ENCODE measurements at places on chromosomes 2 and 18.
A peak's percentile ranks its signal among the peaks of the same experiment; 100 is the strongest.

- DNase-seq: no peak
Measured at GRCh38 chr2:69138247-69138772, 125.3 kb downstream of the ANTXR1 start.

- DNase-seq: no peak
Measured at GRCh38 chr18:14085770-14086457, 46.3 kb downstream of the ZNF519 start.

GRCh38 chr2:224925810-224926100 is 116.5 kb downstream of the DOCK10 start:
- DNase-seq: no peak

- no peak for DNase-seq
Measured at GRCh38 chr2:73106791-73107190, 6.0 kb downstream of the RAB11FIP5 start.

DNA sequence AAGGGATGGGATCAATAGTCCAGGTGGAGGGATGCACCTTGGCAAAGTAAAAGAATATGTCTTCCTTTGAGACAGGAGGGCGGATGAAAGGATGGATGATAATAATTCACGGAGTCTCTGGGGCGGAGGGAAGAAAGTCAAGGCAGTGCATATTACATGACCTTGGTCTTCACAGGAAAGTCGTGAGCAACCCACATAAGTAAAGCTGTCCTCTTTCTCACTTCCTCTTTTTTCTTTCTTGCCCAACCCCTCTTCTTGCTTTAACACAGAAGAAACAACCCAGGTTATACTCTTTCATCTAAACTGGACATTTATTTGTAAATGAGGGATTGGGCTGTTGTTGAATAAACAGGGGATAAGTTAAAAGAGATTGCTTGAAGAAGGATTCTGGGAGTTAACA is 168.7 kb upstream of the SKOR2 start:
- peak; percentile 33 for DNase-seq

DNA sequence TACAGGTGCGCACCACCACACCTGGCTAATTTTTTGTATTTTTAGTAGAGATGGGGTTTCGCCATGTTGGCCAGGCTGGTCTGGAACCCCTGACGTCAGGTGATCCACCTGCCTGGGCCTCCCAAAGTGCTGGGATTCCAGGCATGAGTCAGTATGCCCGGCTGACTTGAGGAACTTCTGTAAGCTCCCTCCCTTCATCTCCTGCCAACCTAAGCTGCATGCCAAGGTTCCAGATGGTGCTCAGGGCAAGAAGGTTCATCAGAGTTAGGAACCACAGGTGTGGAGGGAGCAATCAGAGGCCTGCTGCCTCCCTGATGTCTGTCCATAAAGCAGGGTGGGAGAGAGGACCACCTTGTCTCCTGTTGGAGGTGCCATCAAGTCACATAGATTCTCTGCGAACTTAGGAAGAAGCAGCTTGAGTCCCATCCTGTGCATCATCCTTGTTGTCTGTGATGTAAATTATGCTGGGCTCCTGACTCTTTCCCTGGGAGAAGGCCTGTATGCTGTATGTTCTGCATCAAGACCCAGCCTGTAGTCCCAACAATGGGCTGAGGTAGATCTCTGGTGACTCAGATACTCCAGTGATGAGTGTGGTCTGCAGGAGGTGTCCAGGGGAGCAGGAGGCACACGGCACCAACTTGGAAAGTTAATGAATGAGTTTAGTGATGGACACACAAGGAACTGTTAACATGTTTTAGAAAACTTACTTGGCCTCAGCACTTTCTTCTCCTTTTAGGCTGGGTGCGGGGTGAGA is 53.1 kb downstream of the TMEM17 start:
- no peak for DNase-seq

- peak; percentile 45 for DNase-seq
Measured at GRCh38 chr18:4319738-4320677, 135.1 kb downstream of the DLGAP1 start.

GRCh38 chr18:58192519-58192918 is 148.5 kb downstream of the NEDD4L start:
- no peak for DNase-seq

DNA sequence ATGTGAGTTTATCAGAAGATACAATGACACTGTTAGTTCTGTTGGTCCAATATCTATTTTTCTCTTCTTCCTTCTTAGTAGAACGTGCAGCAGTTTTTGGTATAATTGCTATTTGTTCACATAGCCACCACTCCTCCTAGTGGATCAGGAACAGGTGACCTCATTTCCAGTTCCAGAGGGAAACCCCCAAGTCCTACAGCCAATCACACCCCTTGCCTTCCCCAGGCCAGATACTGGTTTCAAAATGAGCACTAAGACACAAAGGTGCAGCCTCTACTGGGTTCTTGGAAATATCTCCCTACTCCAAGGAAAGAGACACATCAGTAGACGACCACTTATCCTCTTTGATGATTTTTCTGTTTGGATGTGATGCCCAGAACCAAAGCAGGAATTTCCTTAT is 103.2 kb downstream of the TCF4 start:
- no peak for DNase-seq

GRCh38 chr2:102593516-102593915 is 25.8 kb upstream of the SLC9A2 start:
- DNase-seq: no peak

GRCh38 chr18:79934311-79935097 is 16.9 kb downstream of the SLC66A2 start:
- DNase-seq: no peak

DNA sequence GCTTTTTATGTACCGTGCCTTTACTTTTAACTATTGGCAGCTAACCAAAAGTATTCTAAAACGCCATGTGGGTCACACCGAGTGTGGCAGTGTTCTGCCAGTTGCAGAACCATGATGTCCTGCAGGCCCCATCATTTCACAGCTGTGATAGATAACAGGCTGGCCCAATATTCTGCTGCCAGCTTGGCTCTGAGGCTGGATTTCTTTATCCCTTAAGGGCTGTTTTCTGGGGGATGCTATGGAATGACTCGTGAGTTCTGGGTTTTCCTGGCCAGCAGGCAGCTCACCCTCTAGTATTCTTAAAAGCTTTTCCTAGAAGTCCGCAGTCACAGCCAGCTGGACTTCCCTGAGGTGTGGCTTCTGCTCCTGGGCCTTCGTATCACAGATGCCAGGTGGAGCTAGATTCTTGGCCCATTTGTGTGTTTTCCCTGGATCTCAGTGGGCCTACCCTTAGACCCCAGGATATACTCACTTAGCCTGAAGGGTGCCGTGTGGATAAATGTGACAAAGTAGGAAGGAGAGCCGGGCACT is 41.0 kb downstream of the FHOD3 start:
- DNase-seq: no peak

- DNase-seq: no peak
Measured at GRCh38 chr2:133737242-133737993, 169.2 kb upstream of the NCKAP5 start.

GRCh38 chr2:214995926-214996670 is 142.3 kb downstream of the ABCA12 start:
- peak; percentile 51 for DNase-seq

DNA sequence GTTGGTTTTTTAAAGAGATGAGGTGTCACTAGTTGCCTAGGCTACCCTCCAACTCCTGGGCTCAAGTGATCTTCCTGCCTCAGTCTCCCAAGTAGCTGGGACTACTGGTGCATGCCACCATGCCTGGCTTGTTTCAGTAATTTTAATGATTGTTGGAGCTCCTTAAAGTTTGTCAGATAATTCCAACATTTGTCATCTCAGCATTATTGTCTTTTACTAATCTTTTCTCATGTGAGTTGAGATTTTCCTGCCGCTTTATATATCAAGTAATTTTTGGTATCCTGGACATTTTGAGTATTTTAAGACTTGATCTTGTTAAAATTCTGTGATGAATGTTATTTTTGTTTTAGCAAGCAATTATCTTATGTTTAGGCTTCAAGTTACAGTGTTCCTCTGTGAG is 108.6 kb downstream of the OTX1 start:
- DNase-seq: no peak

- DNase-seq: no peak
Measured at GRCh38 chr2:166188084-166188483, 60.3 kb upstream of the SCN1A start.

DNA sequence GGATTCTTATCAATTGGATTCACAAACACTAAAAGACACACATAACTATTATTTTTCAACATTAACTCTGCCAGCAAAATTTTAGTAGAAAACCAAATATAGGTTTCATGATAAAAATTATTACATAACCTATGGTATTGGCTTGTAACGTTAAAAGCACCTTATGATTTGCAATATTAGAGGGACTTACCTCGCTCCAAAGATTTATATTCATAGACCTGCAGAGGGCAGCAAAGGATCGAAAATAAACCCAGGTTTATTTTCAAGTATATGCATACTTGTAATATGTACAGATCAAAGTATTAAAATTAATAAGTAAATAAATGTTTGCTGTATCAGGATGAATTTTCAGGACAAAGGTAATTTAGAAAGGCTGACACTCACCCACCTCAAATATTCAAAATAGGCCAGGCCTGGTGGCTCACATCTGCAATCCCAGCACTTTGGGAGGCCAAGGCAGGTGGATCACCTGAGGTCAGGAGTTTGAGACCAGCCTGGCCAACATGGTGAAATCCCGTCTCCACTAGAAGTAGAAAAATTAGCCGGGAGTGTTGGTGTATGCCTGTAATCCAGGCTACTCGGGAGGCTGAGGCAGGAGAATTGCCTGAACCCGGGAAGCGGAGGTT is 45.3 kb downstream of the LRPPRC start:
- DNase-seq: peak; percentile 17

DNA sequence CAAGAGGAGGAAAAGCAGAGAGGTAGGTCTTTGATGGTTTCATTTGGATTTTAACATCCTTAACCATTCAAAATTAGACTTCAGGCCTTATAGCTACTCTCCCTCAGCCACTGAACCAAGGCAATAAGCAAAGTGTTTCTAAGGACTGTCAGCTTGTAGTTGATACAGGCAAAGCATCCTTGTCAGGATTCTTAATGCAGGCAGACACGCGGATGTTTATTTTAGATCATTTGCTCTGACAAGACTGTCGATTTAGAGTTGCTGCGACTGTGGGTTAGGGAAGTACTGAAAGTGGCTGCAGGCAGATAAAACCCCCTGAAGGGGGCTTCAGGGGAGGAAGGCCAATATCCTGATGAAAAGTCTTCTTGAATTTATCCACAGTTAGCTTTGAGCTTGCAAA is 46.6 kb downstream of the CDH20 start:
- DNase-seq: no peak

- no peak for DNase-seq
Measured at GRCh38 chr2:3480352-3481010, 38.9 kb downstream of the ADI1 start.

- DNase-seq: no peak
Measured at GRCh38 chr18:59725142-59725541, 27.9 kb upstream of the CCBE1 start.

All from GM20000 (cell line).